ENCODE measurements at places on chromosomes 3 and 15.

GRCh38 chr15:57686657-57687056, 19.9 kb upstream of the POLR2M start:
- no peak for DNase-seq

GRCh38 chr3:107999215-107999775, 91.5 kb downstream of the CD47 start:
- no peak for DNase-seq

DNA sequence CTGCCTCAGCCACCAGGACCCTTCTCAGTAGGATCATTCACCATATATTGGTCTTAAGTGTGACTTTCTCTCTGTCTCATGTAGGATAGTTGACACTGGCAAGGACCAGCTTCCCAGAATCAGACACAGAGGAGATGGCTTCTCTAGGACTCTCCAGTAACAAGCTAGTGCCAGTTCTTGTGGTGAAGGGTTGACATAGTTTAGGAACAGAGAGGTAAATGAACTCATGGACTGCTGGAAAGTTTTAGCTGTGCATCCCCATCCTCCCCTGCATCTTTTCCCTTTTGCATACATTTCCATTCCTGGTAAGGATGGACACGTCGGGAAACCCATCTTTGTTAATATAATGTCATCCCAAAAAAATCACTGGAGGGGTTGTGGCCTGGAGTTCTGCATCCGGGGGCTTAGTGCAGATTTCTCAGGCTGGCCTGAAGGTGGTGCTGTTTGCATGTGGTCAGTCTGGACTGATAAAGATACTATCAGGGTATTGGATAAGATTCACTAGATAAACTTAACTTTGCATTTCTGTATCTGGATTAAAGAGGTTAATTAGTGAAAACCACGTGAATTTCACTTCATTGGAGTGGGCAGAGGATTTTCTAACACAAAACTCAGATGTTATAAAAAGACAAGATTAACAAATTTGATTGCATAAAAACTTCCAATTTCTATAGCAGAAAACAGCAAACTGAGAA, 110.8 kb downstream of the TBC1D2B start:
- DNase-seq = no peak

DNA sequence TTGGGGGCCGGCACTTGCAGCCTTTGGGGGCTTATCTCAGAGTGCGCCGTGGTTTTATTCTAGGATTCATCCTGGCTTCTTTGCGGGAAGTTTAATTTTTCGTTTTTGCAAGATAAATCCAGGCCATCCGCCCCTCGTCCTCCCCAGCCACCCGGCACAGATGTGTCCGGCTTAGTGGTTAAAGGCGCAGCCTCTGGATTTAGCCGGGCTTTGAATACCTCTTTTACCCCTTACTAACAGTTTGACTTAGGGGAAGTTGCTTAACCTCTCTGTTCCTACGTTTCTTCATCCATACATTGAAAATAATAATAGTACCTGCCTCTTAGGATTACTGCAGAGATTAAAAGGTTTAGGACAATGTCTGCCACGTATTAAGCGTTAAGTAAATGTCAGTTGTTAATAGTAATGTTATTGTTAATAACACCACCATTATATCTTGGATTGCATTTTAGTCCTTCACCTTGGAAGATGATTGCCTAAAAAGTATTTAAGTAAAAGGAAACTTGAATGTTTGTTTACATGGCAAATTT, 714 bp downstream of the ECT2 start:
- no peak for DNase-seq

- DNase-seq = no peak
Measured at GRCh38 chr3:53230041-53230621, 25.7 kb downstream of the TKT start.

- no peak for DNase-seq
Measured at GRCh38 chr3:105963161-105963560, 94.3 kb upstream of the CBLB start.

DNA sequence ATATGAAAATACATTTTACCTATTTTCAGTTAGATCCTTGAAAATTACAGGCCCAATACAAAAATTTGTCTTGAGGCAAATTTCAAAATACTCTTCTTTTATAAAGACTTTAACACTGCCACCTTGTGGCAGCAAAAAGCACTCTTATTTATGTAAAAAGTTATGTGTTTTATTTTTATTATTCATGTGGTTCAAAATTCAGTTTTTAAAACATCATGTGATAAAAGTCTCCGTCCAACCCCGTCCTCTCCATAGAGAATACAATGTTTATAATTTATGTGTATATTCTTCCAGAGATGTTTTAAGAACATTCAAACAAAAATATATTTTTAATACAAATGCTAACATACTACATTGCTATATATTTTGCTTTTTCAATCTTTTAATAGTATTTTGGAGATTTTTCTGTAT, 36.9 kb upstream of the TRIM59 start:
- DNase-seq = no peak

- DNase-seq = no peak
Measured at GRCh38 chr15:95874637-95875036, 455.9 kb upstream of the NR2F2 start.

GRCh38 chr3:42184651-42185443, 81.1 kb downstream of the CCK start:
- DNase-seq = no peak

DNA sequence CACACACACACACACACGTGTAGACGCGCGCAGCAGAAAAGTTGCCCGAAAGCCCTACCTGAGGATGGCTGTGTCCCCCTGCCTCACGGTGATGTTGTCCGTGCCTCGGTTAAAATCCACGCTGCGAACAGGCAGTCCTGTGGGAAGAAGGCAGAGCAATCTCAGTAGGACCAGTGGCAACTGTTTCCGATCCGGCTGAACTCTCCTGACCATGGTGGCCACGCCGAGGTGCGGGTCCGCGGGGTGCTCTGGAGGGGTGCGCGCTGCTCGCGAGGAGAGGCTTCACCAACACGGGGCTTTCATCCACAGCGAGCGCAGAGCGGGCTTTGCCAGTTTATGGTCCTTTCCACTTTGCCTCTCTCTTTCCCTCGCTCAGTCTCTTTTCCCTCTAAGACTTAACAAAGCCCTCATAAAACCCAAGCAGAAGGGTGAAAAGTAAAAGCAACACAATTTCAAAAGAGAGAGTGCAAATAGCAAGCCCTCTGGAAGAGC, 422 bp downstream of the LSAMP start:
- no peak for DNase-seq

- DNase-seq = no peak
Measured at GRCh38 chr3:119743921-119744320, 38.0 kb upstream of the NR1I2 start.

DNA sequence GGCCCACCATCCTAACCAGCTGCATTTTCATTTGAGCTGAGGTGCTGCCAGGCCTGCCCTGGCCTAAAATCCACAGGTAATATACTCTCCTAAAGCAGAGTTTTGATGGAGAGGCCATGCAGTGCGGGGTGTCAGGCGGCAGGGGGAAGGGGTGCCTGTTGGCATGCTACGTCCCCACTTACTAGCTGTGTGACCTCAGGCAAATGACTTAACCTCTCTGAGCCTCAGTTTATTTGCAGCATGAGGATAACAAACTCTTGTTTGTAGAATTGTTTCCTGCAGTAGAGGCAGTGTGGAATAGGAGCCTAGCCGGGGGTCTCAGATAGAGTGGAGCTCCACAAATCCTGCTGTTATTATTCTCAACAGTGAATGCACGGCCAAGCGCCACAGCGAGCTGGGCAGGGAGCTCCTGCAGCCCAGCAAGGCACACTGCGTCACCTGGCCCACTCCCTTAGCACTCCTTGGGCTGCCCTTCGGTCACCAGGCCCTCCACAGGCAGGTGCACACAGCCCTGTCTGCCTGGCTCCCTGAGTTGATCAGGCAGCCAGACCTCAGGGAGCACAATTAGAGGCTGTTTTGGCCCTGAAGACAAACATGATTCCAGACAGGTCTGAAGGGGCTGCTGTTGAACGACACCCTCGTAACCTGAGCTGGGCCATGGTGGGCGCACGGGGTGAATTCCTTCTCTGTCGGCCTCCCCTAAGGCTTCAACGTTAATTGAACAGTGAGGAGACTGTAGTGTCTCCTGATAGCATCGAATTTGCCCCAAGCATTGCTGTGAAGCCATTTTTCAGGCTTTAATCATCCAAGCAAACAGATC, 248.8 kb upstream of the LYSMD4 start:
- no peak for DNase-seq

DNA sequence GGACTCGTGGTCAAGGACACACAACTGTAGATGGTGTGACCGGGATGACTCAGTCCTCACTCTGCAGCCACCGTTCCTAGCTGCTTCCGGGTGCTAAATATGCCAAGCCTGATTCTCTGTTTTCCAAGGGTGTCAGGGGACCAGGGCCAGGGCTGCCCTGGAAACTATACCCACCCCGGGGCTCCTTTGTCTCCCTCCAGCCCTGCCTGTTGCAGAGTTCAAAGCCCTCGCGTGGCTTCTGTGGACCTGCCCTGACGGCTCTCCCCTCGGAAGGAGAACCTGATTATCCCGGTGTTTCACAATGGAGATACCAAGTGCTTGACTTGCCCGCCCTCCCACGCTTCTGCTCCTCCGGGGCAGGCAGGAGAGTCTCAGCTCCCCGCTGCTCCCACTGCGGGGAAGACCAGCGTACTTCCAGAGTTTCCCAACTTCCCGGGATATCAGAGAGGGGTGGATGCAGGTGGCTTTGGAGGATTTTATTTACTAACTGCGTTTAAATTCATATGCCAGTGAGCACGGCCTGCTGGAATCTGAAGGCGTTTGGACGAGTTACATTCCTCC, 125.0 kb downstream of the ASB7 start:
- no peak for DNase-seq

GRCh38 chr3:13504161-13504831, 24.2 kb downstream of the HDAC11 start:
- DNase-seq = no peak

DNA sequence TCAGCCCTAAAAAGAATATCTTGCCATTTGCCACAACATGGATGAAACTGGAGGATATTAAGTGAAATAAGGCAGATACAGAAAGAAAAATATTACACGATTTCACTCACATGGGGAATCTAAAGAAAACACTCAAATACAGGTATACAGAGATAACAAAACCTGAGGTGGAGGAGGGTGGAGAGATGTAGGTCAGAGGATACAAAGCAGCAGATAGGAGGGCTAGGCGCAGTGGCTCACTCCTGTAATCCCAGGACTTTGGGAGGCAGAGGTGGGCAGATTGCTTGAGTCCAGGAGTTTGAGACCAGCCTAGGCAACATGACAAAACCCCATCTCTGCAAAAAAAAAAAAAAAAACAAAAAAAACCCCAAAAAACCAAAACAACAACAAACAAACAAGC, 23.2 kb upstream of the SRPRB start:
- DNase-seq = no peak

DNA sequence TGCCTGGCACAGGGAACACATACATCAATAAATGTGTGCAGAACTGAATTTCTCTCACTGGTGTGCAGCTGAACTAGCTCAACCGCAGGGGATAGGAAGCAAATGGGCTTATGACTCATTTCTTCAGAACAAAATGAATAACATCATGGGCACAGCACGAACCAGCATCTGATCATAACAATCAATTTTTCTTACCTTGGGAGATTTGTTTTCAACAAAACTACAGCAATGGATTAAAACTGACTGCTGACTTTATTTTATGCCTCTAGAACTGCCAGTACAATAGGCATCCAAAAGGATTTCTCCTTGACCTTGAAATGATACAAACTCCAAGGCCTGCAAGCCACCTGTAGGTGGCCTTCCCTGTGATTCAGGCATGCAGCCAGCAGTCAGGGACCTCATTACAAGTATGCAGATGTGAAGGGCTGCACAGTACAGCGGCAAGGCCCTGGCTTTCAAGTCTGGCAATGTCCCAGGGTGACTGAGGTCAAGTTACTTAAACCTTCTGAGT, 26.1 kb downstream of the TAMM41 start:
- peak; percentile 20 for DNase-seq

- DNase-seq = no peak
Measured at GRCh38 chr15:96261575-96262034, 68.9 kb upstream of the NR2F2 start.

DNA sequence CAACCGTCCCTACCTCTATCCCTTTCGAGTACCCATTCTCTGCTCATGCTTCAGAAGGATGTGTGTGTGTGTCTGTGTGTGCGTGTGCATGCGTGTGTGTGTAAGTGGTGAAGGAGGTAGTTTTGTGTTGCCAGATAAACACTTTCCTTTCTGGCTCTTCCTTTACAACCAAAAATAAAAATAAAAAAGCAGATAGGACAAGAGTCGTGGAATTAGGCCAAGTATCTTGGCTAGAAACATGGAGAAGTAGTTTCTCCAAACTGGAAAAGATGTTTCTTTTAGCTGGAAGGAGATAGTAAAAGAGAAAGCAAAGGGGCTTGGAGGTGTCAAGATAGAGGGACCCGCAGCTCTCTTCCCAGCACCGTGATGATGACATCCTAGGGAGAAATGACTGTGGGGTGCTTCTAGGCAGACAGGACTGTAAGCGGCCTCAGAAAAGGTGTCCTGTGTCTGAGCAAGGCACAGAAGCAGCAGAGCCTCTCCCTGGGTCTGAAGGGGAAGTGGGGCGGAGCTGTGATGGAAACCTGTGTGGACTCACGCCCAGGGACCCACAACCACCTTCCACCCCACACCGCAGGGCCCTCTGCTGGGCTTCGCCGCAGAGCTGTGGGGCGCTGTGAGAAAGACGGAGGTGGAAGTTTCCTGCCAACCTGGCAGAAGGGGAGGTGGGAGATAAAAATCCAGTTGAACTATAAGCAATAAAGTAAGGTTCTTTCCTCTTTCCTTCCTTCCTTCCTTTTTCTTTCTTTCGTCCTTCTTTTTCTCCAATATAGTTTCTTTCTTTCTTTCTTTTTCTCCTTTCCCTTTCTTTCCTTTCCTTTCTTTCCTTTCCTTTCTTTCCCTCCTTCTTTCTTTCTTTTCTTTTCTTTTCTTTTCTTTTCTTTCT, 35.3 kb downstream of the MUC20 start:
- DNase-seq = peak; percentile 12

- no peak for DNase-seq
Measured at GRCh38 chr3:194537732-194538247, 51.0 kb upstream of the ATP13A3 start.

DNA sequence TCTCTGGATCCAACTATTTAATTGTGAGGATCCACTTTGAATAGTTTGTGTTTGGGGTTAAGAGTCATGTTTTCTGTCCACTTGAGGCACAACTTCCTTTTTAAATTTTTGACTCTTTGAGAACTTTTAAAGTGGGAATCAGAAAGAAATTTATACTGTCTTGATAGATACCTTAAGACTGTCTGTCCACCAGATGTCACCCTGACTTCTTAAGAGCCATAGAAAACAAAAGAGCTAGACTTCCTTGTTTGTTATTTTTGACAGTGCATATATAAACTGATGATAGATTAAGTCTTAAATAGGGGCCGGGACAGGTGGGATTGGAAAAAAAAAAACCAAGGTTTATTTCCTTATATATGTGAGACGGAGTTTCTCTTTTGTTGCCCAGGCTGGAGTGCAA, 52.1 kb upstream of the WDR72 start:
- no peak for DNase-seq

- DNase-seq = no peak
Measured at GRCh38 chr3:27976933-27977332, 254.8 kb upstream of the EOMES start.

- DNase-seq = no peak
Measured at GRCh38 chr15:63918317-63918672, 84.5 kb upstream of the HERC1 start.

GRCh38 chr3:120274739-120275167, 10.3 kb downstream of the GPR156 start:
- DNase-seq = no peak

Data from stimulated activated CD4-positive, alpha-beta T cell treated with anti-CD3 and anti-CD28 coated beads, Interleukin-15, amount 100 ng/mL, for 48 hours (primary cell).